ENCODE measurements at places on chromosomes 13 and 19.

- no peak for DNase-seq
These were observed 5.2 kb upstream of the BCAT2 start for GRCh38 chr19:48815870-48816501.

GRCh38 chr13:23021906-23022305 lies 158.9 kb upstream of the SGCG start:
- DNase-seq: no peak

- no peak for DNase-seq
These were observed 99.8 kb downstream of the LACC1 start for GRCh38 chr13:43979492-43979891.

DNA sequence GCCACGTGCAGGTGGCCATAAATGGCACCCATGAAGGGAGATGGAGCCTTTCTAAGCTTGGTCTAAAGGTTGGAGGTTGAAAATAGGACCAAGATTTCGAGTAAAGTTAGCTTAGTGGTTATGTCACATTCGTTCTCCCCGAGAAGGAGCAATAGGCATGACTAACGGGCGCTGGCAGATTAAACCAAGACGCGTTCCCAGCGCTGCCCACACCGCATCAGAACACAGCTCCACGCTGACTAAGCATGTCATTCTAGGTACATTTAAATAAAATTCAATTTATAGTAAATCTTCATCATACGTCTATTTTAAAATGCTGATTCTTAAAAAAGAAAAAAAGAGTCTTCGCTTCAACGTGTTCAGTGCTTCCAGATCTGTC lies 95.0 kb upstream of the IRS2 start:
- no peak for DNase-seq

GRCh38 chr19:40954573-40954972 lies 36.5 kb upstream of the CYP2B6 start:
- DNase-seq: no peak

GRCh38 chr19:15248648-15249527 lies 16.6 kb upstream of the EPHX3 start:
- no peak for DNase-seq

GRCh38 chr13:60733933-60734332 lies 336.9 kb downstream of the TDRD3 start:
- no peak for DNase-seq

DNA sequence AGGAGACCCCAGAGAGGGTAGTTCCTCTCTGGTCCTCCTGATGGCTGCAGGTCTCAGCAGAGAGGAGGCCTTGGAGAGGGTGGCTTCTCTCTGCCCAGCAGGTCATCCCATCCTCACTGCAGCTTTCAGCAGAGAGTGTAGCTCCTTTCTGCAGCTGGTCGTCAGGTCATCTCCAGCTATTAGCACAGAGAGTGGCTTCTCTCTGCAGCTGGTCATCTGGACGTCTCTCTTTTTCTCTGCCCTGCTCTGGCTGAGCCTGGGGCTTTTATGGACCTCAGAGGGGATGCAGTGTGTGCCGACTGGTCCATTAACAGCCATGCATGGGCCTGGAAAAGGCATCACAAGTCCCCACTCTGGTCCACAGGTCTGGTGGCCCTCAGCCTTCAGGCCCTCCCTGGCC lies 20.3 kb downstream of the TNFSF9 start:
- DNase-seq: no peak

DNA sequence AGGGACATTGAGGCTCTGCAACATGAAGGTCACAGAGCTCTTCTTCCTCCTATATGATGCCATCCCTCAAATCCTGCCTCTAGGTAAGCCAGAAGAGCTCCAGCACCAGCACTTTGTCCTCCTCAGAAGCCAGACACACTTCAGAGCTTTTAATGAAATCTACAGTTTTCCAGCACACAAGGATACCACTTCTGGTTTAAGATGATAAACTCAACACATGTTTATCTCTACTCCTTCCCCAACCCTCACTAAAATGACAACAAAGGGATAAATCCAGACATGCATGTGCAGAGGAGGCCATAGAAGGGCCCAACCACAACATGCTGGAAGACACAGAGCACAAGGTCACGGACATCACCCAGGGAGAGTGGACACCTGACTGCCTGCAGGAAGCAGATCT lies 195.3 kb downstream of the USP12 start:
- no peak for DNase-seq

DNA sequence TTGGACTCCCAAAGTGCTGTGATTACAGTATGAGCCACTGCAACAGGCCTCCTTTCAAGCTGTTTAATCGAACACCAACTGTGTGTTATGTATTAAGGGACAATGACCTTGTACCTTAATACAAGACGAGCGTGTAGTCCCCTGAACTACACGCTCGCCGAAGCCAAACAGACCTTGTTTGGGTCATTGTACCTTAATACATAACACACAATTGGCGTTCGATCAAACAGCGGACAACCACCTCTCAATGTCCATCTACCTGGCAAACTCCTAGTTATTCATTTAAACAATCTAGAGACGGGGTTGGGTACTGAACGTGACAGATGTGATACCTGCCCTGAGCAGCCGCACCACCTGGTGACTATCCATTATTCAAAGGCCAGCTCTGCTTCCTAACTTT lies 1.3 kb downstream of the CHERP start:
- DNase-seq: no peak

DNA sequence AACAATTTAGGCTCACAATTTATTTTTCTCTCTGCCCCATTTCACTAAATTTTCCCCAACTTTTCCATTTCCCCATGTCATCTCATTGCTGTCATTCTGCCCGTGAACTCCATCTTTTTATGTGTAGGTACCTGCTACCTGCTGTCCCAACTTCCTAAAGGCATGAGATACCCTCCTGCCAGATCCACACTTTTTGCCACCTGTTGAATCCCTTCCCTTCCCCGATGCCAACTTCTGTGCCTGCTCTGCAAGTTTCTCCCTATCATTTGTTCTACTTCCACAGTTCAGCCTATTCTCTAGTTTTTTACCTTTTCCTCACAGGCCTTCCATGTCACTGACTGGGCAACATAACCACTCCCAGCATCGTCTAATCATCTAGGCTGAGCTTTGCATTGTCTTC lies 607.5 kb upstream of the KLF12 start:
- no peak for DNase-seq

DNA sequence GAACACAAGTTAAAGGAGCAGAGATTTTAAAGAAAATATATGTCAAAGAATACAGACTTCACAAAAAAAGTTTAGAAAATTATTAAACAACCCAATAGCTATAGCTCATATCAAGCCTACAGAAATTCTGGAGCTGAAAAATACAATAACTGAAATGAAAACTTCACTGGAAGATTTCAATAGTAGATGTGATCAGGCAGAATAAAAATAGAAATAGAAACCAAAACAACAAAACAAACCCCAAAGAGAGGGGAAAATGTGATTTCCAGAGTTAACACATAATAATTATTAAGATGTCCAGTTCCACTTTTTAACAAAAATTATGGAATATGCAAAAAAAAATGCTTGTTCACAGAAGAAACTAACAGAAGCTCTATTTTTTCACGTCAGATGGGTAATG lies 23.6 kb downstream of the LRRC63 start:
- DNase-seq: no peak

DNA sequence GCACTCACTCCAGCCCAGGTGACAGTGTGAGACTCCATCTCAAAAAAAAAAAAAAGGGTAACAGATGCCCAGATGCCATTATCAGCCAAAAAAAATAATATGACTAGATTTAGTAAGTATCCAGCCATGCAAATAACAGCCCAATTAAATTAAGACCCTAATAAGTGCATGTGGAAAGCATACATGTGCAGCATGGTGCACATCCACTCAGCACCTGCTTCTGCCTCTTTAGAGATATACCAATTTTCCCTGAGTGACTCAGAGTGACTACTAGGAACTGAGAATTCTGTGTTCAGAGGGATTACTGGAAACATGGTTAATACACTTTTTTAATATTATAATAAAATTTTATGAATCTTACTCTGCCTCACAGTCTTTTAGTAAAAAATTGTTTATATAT lies 29.8 kb upstream of the ZNF675 start:
- DNase-seq: no peak

DNA sequence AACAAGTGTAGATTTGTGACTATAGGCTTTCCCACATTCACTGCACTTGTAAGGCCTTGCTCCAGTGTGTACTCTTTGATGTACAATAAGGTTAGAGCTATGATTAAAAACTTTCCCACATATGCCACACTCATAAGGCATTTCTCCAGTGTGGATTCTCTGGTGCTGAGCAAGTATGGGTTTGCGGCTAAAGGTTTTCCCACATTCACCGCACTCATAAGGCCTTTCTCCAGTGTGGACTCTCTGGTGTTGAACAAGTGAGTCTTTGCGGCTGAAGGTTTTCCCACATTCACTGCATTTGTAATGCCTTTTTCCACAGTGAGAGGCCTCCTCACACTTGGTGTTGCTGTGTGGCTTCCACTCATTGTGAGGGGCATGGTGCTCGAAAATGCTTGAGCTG lies 3.7 kb downstream of the ZNF772 start:
- no peak for DNase-seq

DNA sequence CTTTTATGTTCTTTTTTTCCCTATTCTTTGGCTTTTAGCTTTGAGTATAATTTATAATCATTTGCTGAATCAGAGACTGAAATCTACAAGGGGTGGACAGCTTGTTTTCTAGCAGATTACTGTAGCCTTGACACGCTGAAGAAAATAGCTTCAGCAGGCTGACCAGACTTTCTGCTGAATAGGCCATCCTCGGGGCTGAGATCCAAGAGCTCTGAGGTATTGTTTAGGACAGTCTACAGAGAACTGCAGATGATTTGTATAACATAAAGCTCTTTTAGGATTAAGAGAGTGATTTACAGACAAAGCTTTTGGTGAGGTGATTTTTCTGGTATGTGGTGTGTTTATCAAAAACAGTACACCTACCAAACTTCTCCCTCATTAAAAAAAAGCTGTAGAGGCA lies 16.8 kb downstream of the POLR1D start:
- no peak for DNase-seq

DNA sequence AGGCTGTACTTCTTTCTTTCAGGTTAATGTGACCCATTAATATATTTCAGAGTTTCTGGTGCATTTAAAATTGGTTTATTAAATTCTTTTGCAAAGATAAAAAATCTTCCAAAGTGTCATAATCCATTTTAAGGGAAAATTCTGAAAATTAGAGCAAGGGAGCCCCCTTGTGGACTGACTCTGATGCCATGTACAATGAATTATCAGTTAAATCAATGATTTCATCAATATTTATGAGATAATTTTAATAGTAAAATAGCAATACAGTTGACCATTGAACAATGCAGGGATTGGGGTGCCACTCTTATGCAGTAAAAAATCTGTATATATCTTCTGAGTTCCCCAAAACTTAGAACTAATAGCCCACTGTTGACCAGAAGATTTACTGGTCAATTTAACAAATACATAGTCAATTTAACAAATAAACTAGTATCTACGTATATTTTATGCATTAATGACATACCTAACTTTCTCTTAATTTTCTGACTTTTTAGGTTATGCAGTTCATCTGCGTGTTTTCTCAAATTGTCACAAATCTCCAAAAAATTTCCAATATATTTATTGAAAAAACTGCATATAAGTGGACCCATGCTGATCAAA lies 479.1 kb upstream of the MIR17HG start:
- no peak for DNase-seq

DNA sequence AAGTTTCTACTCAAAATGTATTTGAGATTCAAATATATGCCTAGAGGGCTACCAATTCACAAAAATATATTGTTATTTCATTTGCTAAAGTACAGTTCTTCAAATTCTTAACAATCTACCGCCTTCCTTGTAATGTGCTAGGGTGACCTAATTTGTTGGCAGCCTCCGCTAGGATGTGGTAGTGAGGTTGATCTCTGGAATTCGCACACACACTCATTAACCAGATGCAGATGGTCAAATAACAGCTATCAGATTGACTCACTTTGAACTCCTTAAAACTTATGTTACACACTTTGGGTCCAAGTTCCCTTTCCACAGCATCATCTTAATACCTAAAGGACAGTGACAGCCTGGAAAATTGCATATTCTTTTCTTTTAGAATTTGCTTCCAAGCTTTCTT lies 367.3 kb downstream of the DCT start:
- no peak for DNase-seq

GRCh38 chr13:114080739-114081561 lies 51.5 kb downstream of the RASA3 start:
- no peak for DNase-seq

DNA sequence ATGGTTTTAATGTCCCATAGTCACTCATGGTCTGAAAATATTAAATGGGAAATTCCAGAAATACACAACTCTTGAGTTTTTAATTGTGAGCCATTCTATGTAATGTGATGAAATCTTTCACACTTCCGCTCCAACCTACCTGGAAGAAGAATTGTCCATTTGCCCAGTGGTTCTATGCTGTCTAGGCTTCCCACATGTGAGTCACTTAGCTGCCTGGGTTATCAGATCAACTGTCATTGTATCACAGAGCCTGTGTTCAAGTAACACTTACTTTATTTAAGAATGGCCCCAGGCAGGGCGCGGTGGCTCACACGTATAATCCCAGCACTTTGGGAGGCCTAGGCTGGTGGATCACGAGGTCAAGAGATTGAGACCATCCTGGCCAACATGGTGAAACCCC lies 1450.5 kb downstream of the EFNB2 start:
- no peak for DNase-seq

- no peak for DNase-seq
These were observed 75.2 kb upstream of the MCF2L start for GRCh38 chr13:112893570-112894422.

- no peak for DNase-seq
These were observed 57.3 kb downstream of the MTUS2 start for GRCh38 chr13:28877408-28877807.

DNA sequence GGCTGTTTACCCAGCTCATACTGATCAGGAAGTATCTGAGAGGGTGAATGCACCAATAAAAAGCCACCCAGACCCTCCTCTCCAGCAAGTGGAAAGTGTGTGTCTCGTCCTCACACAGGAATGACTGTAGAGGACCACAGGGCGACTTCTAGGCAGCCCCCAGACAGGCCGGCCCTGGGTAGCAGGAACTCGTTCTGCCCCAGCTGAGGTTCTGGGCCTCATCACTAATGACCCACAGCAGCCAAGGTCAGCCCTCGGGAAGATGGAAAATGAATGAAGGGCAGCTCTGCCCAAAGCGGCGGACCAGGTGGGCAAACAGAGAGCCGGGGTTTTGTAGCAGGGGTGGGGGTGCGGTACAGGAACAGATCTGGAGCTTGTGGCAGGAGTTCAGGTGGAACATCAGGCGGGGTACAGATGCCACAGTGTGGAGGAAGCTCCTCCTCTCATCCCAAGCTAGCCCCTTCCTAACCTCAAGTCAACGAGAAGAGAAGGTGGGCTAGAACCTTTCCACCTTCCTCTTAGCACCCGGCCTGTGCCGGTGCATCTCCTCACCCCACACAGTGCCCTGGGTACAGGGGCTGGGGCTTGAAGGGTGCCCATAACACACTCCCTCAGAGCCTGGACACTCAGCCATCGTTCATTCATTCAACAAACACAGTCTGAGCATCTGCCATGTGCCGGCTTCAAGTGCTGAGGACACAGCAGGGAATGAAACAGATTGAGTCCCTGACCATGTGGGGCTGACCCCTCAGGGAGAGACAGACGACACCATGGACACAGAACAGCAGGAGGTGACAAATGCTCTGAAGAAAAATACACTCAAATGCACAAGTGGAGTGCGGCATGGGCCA lies 36.2 kb downstream of the RFX2 start:
- DNase-seq: no peak

- no peak for DNase-seq
These were observed 12.5 kb downstream of the APBA3 start for GRCh38 chr19:3748965-3749364.

GRCh38 chr13:34308725-34309124 lies 490.8 kb downstream of the RFC3 start:
- no peak for DNase-seq

GRCh38 chr13:113598081-113598410 lies 13.5 kb downstream of the TFDP1 start:
- DNase-seq: no peak

GRCh38 chr13:88068316-88068715 lies 397.1 kb downstream of the SLITRK5 start:
- no peak for DNase-seq
